Naive thymus-derived CD4-positive, alpha-beta T cell (primary cell): ENCODE measurements at places on chromosomes 1 and 21. TPM values are rescaled to one million over a fixed set of nuclear protein-coding genes. Genes with fewer than 3 reads are reported as not detected.

DNA sequence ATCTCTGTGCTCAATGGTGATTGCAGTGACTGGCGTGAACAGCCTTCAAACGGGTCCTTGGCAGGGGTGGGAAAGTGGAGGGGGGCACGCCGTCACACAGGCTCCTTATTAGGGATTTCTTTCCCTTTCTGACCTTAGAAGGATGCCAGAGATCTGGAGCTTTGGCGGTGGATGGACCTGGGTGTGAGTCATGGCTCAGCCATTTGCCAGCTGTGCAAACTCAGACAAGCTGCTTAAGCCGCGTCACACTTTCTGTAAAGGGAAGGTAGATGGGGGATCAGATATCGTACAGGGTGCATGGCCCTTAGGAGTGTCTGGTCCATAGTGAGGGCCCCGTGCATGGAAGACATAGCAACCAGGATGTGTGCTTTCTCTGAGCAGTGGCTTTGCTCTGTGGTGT is 48.3 kb upstream of the C1orf174 start:
- no peak overlapping the region for H3K27ac ChIP-seq
- no peak overlapping the region for H3K4me3 ChIP-seq
- H3K36me3 ChIP-seq: no peaks in the 10 kb centered on the region
- H3K27me3 ChIP-seq: no peaks in the 10 kb centered on the region

DNA sequence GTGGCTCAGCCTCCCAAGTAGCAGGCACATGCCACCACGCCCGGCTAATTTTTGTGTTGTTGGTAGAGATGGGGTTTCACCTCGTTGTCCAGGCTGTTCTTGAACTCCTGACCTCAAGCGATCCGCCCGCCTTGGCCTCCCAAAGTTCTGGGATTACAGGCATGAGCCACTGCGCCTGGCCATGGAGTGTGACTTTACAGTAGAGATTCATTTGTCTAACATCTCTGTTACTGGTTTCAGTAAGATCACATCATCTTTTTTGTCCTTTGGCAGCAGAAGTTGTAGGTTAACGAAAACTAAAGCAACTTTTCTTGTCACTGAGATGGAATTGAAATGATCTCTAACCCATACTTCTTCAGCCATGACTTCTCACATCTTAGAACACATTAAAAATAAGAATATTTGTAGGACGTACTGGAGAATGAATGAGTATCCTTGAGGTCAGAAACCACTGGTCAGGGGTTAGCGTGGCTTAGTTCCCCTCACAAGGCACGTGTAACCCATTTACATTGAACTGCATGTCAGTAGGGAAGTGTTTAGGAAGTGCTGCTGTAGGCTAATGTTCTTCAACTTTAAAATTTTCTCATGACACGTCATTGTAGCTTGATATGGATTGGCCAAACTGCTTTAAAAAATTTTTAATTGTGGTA is 75.9 kb downstream of the CAMTA1 start:
- H3K4me3 ChIP-seq: no peak overlapping the region
- no peak for DNase-seq
- H3K4me1 ChIP-seq: no peaks in the 10 kb centered on the region
- H3K27me3 ChIP-seq: no peaks in the 10 kb centered on the region

- H3K27ac ChIP-seq: no peak overlapping the region
- H3K4me3 ChIP-seq: no peak overlapping the region
- H3K4me1 ChIP-seq: peaks cover 15% of the 10 kb centered on the region
- peaks cover 29% of the 10 kb centered on the region for H3K36me3 ChIP-seq
Measured at GRCh38 chr1:160610569-160611242, 31.4 kb upstream of the CD84 start.

DNA sequence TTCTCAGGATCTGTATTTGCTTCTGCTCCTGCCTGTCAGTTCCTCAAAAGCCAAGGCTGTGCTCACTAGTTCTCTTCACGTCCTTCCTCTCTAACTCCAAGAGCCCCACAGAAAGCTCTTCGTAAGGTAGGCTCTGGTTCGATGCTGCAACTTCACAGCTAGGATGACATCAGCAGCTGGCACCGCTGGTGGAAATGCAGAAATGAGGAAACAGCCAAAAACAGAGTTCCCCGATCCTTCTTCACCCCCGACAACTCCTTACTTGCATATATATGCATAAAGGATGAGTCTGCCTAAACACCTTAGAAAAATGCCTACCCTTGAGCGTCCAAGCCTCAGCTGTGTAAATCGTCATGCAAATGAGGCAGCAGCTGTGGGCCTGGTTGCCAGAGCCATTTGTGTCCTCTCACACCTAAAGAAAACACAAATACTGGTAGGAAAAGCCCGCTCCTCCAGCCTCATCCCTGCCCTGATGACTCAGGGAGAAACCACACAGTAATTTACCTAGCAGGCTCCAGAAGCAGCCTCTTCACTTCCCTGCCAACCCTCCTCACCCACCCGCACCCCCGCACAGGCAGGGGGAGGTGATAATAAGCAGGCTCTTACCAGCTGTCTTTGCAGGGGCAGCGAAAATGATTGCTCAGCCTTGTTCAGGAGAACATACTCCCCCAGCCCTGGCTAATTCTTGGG is 28.2 kb downstream of the BATF3 start:
- H3K27ac ChIP-seq: no peak overlapping the region
- no peaks in the 10 kb centered on the region for H3K36me3 ChIP-seq
- H3K4me1 ChIP-seq: no peaks in the 10 kb centered on the region
- no peak overlapping the region for H3K4me3 ChIP-seq

DNA sequence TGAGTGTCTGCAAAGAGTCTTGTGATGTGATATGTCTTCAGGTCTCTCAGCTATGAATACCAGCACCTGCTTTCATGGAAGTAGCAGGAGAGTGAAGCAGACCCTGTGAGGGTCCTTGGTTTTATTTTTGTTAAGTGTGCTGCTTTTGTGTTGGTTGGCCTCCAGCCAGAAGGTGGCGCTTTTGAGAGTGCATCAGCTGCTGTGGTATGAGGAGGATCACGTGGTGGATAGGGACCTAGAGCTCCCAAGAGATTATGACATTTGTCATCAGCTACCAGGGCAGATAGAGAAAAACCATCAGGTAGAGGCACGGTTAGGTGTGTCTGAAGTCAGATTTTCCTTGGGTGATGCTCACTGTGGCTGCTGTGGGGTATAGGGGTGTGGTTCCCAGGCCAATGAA is 1232.1 kb downstream of the MRPL39 start:
- H3K27ac ChIP-seq: no peak overlapping the region
- no peaks in the 10 kb centered on the region for H3K27me3 ChIP-seq
- DNase-seq: no peak
- no peak overlapping the region for H3K4me3 ChIP-seq

DNA sequence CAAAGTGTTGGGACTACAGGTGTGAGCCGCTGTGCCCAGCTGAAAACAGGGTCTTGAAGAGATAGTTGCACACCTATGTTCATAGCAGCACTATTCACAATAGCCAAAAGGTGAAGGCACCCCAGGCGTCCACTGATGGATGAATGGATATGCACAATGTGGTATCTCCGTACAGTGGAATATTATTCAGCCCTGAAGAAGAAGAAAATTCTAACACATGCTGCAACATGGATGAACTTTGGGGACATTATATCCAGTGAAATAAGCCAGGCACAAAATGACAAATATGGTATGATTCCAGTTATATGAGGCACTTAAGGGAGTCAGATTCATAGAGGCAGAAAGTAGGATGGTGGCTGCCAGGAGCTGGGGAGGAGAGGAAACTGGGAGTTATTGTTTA is 137.6 kb upstream of the WNT4 start:
- no peak overlapping the region for H3K27ac ChIP-seq
- no peaks in the 10 kb centered on the region for H3K36me3 ChIP-seq
- H3K27me3 ChIP-seq: no peaks in the 10 kb centered on the region
- H3K4me1 ChIP-seq: no peaks in the 10 kb centered on the region
- H3K4me3 ChIP-seq: no peak overlapping the region

GRCh38 chr21:42666925-42667324 is 13.5 kb downstream of the PDE9A start:
- no peak overlapping the region for H3K4me3 ChIP-seq
- DNase-seq: no peak
- H3K4me1 ChIP-seq: peaks cover 7% of the 10 kb centered on the region
- peaks cover 9% of the 10 kb centered on the region for H3K36me3 ChIP-seq

- DNase-seq: no peak
- H3K27me3 ChIP-seq: no peaks in the 10 kb centered on the region
- H3K4me1 ChIP-seq: no peaks in the 10 kb centered on the region
- H3K27ac ChIP-seq: no peak overlapping the region
Measured at GRCh38 chr1:208537198-208537597, 293.0 kb upstream of the PLXNA2 start.

- no peaks in the 10 kb centered on the region for H3K27me3 ChIP-seq
- no peak overlapping the region for H3K4me3 ChIP-seq
- no peaks in the 10 kb centered on the region for H3K4me1 ChIP-seq
- no peak overlapping the region for H3K27ac ChIP-seq
Measured at GRCh38 chr1:165303386-165303785, 53.1 kb downstream of the LMX1A start.

The TSTD1 gene
- 49.8 TPM for total RNA-seq

The RSBN1 gene
- total RNA-seq: 42.0 TPM

The FAM163A gene
- total RNA-seq: not detected in 2 replicates

The ELAPOR1 gene
- 5.8 and 6.6 TPM in 2 replicates for total RNA-seq

DNA sequence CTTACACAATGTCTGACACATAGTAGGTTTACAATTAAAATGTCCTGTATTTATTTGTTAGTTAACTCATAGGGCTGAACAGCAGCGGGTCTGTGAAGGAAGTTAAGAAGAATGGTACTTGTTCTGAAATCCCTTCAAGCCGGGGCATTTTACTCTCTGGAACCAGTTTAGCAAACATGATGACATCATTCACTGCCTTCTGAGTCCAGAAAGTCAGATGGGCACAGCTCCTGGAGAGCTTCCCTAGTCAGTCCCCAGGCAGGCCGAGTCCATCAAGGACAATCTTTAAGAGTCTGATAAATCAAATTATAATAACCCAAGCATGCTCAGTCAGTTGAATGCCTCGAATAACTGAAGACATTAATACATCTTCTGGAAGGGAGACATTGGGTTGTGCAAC is 125.4 kb upstream of the DAB1 start:
- H3K27me3 ChIP-seq: no peaks in the 10 kb centered on the region
- H3K36me3 ChIP-seq: no peaks in the 10 kb centered on the region

GRCh38 chr1:233395863-233396646 is 68.5 kb downstream of the MAP3K21 start:
- no peak for DNase-seq
- H3K4me3 ChIP-seq: no peak overlapping the region
- H3K27ac ChIP-seq: no peak overlapping the region

The RHD gene
- total RNA-seq: not detected

DNA sequence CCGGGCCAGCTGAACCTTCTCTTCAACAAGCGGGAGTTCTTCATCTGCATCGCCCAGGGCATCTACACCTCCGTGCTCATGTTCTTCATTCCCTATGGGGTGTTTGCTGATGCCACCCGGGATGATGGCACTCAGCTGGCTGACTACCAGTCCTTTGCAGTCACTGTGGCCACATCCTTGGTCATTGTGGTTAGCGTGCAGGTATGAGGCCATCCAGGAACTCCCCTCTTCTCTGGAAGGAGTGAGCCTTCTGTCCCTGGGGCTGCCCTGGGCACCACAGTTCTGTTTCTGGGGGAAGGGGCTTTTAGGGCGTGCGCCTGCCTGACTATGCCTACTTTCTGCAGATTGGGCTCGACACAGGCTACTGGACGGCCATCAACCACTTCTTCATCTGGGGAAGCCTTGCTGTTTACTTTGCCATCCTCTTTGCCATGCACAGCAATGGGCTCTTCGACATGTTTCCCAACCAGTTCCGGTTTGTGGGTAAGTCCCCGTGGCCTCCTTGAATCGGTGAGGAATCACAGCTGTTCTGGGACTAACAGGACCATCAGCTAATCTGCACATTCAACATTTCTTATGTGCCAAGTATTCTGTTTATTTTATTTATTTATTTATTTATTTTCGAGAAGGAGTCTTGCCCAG is 21.1 kb downstream of the ATP8B2 start:
- H3K4me1 ChIP-seq: peaks cover 48% of the 10 kb centered on the region
- no peak overlapping the region for H3K4me3 ChIP-seq
- no peak for DNase-seq
- peaks cover 27% of the 10 kb centered on the region for H3K36me3 ChIP-seq

The LCE1D gene
- not detected for total RNA-seq

DNA sequence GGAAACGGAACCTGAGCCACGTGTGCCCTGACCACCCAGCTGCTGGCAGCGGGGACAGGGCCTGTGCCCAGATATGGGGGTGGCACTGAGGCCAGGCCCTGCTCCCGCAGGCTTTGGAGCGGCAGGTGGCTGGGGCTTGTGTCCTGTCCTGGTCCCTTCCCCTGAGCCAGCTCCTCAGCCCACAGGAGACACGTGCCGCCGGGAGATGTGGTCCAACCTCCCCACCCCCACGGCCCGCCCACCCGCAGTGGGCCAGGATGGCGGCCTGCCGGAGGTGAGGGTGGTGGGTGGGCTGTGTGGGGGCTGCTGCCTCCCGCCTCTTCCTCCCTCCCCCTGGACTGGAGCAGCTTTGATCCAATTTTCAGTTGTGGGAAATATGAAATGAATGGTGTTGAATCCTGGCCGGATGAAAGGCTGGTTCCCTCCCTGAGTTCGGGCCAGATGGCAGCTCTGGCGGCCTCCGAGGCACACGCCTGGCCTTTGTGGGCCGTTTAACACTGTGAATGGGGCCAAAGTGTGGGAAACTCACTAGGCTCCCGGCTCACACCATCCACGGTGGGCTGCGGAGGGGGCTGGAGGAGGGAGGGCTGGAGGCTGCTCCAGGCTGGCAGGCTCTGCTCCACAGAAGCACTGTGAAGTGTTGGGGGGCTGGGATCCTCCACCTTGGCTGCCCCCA is 2.6 kb upstream of the HES5 start:
- H3K4me1 ChIP-seq: peaks cover 10% of the 10 kb centered on the region
- DNase-seq: no peak
- no peaks in the 10 kb centered on the region for H3K36me3 ChIP-seq
- peaks cover 10% of the 10 kb centered on the region for H3K27me3 ChIP-seq

DNA sequence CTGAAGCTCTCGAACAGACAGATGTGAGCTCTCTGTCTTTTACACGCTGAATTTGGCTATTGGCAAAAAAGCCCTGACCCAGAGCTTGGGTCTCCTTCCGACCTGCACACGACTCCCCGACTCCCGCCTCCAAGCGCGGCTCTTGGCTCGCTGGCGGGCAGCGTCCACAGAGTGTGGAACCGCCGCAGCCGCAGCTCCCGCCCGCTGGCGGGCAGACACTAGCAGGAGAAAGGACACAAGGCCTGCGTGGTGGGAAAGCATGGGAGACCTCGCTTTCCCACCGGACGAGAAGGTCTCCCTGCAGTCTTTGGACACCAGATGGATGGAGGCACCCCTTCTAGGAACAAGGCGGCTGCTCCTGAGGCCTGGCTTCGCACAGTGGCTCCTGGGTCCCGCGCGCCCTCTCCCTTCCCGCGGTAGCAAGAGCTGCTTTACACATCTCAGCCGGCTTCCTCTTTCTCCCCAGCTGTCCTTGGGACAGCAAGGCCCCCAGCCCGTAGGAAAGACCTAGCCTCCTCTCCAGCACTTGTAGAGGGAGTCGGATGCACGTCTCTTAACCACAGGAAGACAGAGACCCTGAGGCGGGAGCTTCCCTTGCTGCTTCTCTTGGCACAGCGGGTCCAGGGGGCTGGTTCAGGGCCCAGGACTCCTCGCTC is 92.1 kb downstream of the PRKAB2 start:
- H3K27me3 ChIP-seq: peaks cover 19% of the 10 kb centered on the region
- H3K36me3 ChIP-seq: no peaks in the 10 kb centered on the region
- no peak overlapping the region for H3K27ac ChIP-seq
- H3K4me3 ChIP-seq: peak overlapping the region; percentile 45
- H3K4me1 ChIP-seq: peaks cover 23% of the 10 kb centered on the region
- no peak for DNase-seq

- no peak overlapping the region for H3K4me3 ChIP-seq
- H3K4me1 ChIP-seq: peaks cover 8% of the 10 kb centered on the region
- H3K36me3 ChIP-seq: no peaks in the 10 kb centered on the region
- no peak for DNase-seq
- no peaks in the 10 kb centered on the region for H3K27me3 ChIP-seq
- no peak overlapping the region for H3K27ac ChIP-seq
Measured at GRCh38 chr1:101088431-101088830, 62.8 kb upstream of the DPH5 start.
